Mesendoderm (in vitro differentiated cells): ENCODE measurements at places on chromosomes 2 and 18.
A peak's percentile ranks its signal among the peaks of the same experiment; 100 is the strongest.

DNA sequence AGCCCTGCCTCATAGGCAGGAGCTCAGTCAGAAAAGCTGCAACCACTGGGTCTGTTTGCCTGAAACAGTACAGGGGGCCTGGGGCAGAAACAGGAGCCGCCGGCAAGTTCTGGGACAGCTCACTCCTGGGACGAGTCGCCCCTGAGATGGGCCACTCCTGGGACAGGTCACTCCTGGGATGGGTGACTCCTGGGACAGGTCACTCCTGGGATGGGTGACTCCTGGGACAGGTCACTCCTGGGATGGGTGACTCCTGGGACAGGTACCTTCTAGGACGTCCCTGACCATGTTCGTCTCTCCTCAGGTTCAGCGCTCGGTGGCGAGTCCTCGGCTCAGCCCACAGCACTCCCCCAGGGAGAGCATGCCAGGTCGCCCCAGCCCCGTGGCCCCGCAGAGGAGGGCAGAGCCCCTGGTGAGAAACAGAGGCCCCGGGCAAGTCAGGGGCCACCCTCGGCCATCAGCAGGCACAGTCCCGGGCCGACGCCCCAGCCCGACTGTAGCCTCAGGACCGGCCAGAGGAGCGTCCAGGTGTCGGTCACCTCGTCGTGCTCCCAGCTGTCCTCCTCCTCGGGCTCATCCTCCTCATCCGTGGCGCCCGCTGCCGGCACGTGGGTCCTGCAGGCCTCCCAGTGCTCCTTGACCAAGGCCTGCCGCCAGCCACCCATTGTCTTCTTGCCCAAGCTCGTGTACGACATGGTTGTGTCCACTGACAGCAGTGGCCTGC is 51.8 kb downstream of the NTSR2 start:
- DNase-seq, result no peak

DNA sequence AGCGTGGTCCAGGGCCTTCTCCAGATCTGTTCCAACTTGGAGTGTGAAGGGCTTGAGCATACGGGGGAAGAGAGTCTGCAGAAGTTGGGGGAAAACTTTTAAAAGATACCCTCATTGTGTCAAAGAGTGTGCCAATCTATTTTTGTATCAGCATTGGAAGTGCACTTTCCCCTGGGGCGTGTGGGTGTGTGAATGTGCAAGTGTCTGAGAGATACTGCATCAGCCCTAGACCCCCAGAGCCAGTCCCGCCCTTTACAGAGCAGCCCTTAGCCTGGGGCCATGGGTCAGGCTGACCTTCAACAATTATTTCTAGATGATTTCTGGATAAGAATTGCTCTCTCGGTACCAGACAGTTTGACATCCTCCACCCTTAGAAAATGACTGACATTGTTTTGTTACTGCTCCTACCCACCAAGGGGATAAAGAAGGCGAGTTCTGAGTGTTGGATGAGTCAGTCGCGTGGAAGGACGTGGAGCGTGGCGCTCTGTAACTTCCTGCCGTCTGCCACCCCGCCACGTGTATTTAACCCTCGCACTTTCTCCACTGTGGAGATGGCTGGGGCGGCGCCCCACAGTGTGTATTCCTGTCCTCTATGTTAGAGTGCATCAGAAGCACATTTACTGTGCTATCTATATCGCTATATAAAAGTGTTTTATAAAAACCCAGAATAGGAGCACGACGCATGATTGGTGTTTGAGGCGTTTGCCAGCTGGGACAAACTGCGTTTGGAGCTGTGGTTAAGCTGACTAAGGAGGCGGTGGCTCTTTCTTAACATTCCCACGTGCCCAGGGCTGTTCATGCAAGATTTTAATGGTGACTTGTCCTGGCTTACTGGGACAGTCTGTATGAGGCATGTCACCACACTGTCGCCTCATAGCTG is 122.6 kb downstream of the CABLES1 start:
- no peak for DNase-seq

DNA sequence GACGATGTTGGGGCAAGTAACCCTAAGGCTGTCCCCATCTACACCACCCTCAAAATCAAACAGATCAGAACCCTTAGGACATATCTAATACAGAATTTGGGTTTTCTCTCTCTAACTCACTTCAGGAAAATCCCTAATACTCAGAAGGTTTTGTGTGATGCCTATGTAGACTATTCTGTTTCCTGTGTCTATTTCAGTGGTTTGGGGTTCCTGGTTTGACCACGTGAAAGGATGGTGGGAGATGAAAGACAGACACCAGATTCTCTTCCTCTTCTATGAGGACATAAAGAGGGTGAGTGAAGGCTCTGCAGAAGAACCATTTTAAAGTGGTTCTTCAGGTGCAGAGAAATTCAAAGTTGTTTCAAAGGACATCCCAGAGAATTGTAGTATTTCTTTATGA is 16.3 kb downstream of the SULT1C2 start:
- no peak for DNase-seq

DNA sequence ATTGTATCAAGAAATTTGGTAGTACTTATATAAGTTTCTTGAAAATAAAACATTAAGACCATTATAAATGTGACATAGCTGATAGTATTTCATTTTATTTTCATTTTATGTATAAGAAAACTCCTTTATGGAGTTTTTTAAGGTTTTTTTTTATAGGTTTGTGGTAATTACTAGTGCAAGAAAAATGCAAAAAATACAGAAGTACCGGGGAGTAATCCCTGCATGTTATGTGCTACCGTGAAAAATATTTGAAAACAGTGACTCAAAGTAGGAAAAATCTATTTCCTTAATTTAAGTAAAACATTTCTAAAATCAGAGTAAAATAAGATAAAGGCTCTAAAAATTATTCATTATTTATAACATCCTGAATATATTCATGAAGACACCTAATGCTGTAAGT is 21.6 kb downstream of the ZSWIM2 start:
- DNase-seq, result no peak

DNA sequence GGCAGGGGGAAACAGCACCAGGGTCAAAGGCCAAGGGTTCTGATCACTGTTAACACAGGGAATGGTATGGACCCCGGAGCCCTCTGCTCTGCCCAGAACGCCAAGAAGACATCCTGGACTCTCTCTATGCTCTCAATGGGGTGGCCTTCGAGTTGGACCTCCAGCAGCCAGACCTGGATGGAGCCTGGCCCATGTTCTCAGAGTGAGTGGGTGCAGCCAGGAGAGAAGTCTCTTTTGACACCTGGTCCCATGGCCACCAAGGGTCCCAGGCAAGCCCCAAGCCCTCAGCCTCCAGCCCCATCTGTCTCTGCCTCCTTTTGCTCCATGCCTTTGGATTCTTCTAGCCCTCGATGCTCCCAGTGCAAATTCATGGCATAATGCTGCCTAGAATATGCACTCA is 4.1 kb downstream of the RUFY4 start:
- no peak for DNase-seq

- no peak for DNase-seq
Observed at GRCh38 chr2:85669549-85669948, 1.6 kb upstream of the SFTPB start.

DNA sequence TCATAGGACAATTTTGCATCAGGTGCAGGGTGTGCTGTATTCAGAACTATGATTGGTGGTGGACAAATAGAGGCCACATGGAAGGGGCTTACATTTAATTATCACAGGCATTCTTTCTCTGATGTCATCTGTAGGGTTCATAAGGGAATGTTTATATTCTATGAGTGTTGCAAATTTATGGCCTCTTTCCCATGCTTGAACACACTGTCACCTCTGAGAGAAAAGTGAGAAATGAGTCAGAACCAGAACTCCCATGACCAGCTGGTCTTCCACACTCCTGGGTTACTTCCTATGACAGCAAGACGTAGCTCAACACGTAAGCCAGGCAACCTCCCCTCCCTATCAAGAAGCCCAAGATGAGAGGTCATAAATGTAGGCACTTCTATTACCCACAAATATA is 310.8 kb downstream of the PIEZO2 start:
- no peak for DNase-seq

DNA sequence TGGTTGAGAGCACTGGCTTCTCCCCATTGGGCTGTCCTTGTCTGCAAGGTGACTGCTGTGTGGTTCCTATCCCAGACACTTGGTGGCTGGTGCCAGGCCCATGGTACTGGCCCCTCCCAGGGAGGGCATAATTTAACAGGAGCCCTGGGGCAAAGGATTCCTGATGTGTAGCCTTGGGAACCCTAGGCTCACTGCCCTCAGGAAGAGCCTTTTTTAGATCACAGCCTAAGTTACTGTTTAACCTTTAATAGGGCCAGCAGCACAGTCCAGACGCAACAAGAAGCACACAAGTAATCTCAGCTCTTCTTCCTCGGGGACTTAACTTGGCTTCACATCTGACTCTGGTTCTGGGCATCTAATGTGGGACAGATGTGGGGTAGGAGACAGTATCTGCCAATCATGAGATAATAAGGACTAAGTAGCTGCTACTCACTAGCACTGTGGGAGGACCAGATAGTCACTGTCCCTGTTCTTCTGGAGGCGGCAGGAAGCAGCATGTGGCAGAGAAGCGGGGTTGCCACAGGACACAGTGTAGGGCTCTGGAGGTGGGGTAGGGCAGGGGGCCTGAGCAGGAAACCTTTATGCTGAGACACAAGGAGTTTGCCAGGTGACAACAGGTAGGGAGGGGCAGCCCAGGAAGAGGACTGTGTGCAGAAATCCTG is 136.3 kb downstream of the TMEM17 start:
- DNase-seq, result peak; percentile 67

DNA sequence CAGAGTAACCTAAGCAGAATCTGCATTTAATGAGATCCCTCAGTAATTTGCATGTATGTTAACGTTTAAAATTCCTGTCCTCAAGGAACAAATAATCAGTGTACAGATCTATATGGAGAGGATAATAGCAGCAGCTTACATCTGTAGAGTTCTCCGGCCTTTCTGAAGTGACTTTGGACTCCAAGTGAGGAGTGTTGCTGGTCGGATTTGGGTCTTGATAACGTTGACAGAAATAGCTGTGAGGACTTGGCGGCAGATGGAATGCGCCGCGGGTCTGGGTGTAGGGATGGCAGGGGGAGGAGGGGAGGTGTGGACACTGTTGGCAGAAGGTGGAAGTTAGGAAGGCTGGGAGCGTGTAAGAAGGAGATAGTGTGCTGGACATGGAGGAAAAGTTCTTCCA is 170.9 kb upstream of the GATA6 start:
- DNase-seq, result peak; percentile 26

GRCh38 chr2:231357931-231358330 is 37.6 kb upstream of the B3GNT7 start:
- no peak for DNase-seq

GRCh38 chr2:33137331-33137730 is 190.6 kb downstream of the LTBP1 start:
- no peak for DNase-seq

DNA sequence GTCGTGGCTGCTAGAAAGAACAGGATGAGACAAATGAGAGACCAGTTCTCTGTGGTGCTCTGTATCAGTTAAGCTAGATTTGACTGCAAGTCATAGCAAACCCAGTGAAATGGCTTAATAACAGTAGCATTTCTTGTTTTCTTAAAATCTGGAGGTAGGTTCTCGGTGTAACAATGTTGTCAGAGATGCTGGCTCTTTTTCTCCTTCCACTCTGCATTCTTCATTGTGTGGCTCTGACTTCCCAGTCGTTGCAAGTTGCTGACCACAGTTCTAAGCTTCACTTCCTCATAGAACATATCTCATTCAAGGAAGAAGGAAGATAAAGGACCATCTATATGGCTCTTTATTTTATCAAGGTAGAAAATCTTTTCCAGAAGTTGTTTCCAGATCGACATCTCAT is 7.9 kb upstream of the CKAP2L start:
- no peak for DNase-seq

GRCh38 chr2:236672606-236673005 is 103.0 kb downstream of the ACKR3 start:
- no peak for DNase-seq

DNA sequence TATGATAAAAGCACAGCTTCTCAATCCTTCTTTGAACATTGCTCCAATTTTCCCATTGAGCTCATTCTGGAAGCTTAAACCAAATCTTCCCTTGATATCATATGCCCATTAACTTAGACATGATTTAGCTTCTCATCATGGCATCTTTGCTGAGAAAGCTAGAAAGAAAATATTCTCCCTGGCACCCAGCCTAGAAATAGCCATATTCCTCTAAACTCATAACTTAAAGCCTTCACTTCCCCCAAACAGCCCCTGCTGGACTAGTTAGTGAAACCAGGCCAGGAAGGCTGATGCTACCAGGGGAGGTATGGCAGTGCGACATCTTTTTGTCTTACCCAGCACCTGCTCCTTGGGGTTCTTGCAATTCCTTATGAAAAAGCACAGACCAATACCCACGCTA is 4.3 kb downstream of the AAK1 start:
- no peak for DNase-seq

DNA sequence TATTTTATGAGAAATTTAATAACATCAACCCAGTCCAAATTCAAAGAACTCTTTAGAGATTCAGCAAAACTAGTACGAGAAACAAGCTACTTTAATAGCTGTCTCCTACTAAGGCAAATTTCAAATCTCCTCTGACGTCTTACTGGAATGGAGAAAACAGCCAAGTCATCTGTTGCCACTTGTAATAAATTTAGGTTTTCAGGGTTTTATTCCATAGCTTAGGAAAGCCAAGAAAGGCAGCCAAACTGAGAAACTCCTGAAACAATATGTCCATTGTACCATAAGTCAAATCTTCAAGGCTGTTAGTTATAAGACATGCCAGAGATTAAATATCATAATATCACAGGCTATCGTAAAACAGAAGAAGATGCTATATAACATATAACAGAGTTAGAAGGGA is 524.6 kb upstream of the SETBP1 start:
- no peak for DNase-seq
